ENCODE measurements at places on chromosomes 4 and X.

DNA sequence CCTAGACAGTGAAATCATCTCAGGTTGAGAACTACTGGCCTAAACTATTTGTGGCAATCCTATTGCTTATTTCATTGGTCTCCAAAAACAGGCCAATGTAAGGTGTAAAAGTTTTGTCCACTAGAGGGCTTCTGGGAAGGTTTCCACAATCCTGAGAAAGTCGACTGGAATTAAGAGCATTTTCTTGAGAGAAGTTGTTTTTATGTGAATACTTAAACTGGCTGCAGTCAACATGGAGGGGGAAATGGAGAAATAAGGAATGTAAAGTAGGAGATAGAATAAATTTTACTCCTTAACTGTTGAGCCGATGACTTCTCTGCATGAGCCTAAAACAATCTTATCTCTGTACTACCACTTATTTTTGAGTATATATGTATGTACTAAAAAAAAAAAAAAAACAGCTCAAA lies 11.0 kb upstream of the EIF4E start:
- DNase-seq, result no peak

DNA sequence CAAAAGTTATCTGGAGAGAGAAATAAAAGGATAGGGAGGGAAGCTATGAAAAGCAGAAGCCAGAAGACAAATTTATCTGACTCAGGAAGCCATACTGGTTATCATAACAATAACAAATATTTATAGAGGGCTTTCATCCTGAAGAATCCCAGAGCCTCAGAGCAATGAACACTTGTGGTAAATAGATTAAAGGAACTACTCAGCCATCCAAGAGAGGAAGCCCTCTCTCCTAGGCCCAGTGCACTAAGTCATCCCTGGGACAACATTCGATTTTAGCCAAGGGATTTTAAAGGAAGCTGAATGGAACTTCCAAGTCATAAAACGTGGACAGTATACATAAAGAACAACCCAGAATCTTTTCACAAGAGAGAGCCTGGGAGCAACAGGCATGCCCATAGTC lies 76.9 kb downstream of the COL4A6 start:
- DNase-seq, result no peak

DNA sequence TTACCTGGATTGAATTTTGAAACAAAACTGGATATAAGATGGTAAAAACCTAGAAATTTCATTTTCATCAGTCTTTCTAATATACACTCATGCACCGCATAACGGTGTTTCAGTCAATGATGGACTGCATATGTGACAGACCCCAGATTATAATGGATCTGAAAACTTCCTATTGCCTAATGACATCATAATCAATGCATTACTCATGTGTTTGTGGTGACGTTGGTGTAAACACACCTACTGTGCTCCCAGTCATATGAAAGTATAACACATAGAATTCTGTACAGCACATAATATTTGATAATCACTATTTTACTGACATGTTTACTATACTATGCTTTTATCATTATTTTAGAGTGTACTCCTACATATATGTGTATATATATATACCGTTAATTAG lies 119.9 kb upstream of the AGA start:
- no peak for DNase-seq

DNA sequence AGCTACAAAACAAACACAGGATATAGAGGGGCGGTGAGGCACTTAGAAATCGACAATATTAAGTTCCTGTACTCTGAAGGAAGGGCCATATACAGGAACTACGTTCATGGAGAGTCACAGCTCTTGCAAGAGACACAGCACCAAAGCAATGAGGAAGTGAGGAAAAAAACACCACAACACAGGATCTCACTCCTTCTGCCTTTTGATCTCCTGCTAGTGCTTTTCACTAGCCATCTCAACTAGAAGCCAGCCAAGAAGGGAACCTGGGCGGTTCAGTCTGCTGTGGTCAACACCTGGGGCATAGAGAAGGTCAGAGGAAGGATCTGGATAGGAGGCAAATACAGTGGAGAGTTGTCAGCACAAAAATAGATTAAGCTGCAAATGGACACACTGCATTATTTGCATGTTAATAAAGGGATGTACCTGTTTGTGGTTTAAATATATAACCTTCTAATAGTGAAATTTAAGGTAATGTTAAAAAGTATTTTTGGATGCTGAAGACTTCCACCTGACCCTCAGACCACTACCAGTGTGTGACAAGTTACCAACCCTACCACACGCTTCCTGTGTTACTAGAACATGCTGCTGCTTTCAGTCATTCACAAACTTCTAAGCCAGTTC lies 104.6 kb downstream of the DTHD1 start:
- DNase-seq, result peak; percentile 5

DNA sequence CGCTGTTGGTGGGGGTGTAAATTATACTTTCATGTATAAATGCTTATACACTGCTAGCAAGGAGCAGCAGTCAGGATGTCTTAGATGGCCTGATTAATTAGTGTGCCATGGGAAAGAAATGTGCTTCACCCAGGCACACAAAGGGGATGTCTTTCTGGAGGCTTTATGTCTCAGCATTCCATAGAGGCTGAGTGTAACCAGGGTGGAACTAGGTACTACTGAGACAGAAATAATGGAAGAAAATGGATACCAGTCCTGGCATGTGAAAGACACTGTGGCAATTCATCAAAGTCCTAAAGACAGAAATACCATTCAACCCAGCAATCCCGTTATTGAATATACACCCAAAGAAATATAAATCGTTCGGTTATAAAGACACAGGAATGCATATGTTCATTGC lies 52.5 kb downstream of the PF4 start:
- DNase-seq, result no peak

DNA sequence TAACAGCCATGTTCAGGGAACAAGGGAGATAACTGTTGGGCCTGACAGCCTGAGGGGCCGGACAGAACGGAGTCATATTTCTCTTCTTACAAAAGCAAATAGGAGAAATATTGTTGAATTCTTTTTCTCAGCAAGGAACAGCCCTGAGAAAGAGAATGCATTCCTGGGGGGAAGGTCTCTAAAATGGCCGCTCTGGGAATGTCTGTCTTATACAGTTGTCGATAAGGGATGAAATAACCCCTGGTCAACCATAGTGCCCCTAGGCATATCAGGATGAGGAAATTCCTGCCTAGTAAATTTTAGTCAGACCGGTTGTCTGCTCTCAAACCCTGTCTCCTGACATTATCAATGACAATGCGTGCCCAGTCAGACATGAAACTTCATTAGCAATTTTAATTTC lies 1925.5 kb downstream of the PCDH7 start:
- no peak for DNase-seq

- DNase-seq, result no peak
Observed at GRCh38 chrX:143664302-143664701, 28.4 kb upstream of the SLITRK4 start.

- DNase-seq, result no peak
Observed at GRCh38 chrX:9724711-9725110, 40.9 kb downstream of the GPR143 start.

DNA sequence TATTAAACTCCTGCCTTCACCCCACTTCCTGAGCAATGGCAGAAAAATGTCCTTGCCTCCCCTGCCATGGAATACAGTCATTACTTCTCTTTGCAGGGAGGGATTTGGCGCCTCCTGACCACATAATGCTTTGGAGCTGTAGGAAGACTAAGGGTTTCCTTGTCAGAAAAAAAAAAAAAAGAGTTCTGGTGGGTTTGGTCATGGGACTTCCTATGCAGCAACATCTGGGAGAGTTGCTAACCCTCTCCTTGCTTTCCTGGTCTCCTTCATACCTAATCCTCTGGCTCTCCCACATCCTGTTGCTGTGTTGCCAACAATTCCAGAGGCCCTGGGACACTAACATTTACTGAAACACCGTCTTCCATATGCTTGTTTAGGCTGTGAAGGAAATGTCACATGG lies 75.1 kb upstream of the MBNL3 start:
- DNase-seq, result no peak

GRCh38 chr4:52660643-52661042 lies 1.5 kb upstream of the USP46 start:
- no peak for DNase-seq

- no peak for DNase-seq
Observed at GRCh38 chr4:30744957-30745640, 24.9 kb downstream of the PCDH7 start.

GRCh38 chr4:48781968-48782367 lies 1.9 kb upstream of the FRYL start:
- DNase-seq, result no peak

- DNase-seq, result no peak
Observed at GRCh38 chr4:44532851-44533250, 84.2 kb upstream of the KCTD8 start.

- no peak for DNase-seq
Observed at GRCh38 chr4:21757248-21757647, 191.3 kb downstream of the KCNIP4 start.

DNA sequence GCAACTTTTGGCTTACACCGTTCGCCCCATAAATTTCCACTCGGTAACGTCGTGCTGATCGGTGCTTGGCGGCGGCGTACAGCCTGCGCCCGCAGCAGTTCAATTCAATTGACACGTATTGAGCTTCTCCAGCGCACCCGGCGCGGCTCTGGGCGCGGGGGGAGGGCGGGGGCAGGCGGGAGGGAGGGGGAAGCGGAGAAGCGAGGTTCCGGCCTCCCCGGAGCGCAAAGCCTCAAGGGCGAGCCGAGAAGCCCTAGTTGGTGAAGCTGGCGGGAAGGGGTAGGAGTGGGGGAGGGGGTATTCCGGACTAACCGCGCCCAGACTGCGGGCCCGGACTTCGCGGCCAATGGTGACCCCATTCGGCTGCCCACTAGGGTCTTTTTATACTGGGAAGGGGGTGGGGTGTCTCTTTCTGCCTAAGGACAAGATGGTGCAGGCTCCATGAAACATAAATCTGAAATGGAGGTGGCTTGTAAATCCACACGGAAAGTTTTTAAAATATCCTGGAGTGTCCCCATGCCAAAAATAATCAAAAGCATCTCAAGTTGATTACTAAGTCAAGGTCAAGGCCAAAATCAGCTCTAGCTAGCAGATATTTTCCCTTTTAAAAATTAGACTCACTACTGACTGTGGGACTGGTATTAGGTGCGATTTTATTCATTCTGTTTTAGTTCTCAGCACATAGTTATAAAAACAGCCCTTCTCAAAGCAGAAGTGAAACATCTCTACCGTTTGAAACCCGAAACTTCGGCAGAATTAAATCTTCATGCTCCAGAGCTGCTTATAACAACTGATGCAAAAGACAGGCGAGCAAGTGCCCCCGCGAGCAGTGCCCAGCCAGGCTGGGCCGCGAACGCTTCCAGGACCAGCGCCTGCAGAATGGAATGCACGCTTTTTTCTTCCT lies 1.5 kb upstream of the BCOR start:
- DNase-seq, result no peak

DNA sequence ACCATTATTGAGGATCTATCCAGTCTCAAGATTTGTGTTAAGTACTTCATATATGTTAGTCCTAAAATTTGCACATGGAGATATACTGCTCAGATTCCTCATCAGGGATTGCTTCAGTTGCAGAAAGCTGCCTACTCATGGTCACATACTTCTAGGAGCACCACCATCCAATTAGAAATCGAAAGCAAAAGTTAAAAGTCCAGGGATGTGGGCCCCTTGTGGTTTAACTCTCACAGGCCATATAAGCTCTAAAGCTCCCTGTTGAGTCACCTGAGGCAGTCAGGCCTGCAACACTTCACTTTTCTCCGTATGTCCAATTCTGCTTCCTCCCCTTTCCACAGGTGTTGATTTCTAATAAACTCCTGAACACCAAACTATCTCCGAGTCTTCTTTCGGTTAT lies 84.2 kb downstream of the CNOT6L start:
- no peak for DNase-seq

DNA sequence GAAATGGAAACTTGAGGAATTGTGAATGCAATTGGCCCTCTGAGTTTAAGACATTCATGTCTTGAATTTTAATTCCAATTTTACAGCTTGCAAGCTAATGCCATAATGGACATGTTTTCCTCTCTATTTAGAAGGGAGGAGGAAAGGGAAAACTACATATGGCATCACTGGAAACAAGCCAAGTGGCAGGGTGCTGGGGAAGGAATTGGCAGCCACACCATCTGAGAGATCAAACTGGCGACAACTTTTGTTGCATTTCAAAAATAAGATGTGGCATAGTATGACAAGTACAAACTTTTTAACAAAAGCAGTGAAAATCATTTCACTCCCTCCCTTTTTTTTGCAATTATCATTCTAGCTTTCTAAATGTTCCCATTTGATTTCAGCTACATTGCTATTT lies 615.6 kb downstream of the CENPC start:
- DNase-seq, result no peak

GRCh38 chr4:124535003-124535402 lies 177.5 kb downstream of the ANKRD50 start:
- DNase-seq, result no peak
